ENCODE measurements at places on chromosomes 16 and 17. TPM values are rescaled to one million over a fixed set of nuclear protein-coding genes. Genes with fewer than 3 reads are reported as not detected.

- peak; percentile 93 for DNase-seq
- peaks cover 56% of the 10 kb centered on the region for H3K4me1 ChIP-seq
- H3K27ac ChIP-seq, result peak within 1 kb of the TSS; percentile 97
- peak within 1 kb of the TSS; percentile 93 for H3K4me3 ChIP-seq
Observed at GRCh38 chr17:63699638-63700527, at the start of gene LIMD2. TSS of gene LIMD2 (minus strand) at chr17:63700125. CDS start at chr17:63699298, 827 bp downstream.

DNA sequence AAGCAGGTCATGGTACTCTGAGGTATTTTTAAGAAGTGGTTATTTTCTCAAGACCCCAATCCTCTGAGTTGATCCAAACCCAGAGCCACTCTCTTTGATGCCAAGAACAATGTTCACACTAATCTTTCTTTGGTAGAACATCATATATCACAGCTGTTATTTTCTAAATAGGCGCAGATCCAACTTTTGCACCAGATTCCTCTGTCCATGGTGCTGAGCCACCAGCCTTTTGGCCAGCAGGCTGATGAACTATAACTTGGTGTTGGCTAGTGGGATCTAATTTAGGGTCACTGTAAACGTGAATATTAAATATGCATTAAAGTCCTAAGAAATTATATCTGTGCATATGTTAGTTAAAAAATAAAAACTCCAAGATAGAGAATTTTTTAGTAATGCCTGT lies 7.0 kb upstream of the ZKSCAN2 start:
- H3K27me3 ChIP-seq, result no peaks in the 10 kb centered on the region
- H3K4me3 ChIP-seq, result no peak overlapping the region
- peaks cover 50% of the 10 kb centered on the region for H3K36me3 ChIP-seq
- peaks cover 23% of the 10 kb centered on the region for H3K4me1 ChIP-seq

DNA sequence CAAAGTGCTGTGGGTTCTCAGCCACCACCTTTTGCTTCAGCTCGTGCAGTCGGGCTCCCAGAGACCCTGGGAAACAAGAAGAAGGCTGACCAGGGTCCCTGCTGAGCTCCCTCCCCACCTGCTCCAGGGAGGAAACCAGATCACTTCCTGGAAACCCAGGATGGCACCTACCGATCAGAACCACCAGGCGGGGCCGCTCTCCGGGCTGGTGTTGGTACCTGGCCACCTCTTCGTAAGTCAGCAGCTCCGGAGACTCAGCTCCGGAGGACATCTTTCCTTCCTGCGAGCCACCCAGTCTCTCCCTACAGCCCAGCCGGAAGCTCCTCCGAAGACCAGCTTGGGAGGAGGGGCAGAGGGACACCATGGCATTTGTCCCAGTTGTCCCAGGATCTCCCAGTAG lies 18.9 kb downstream of the MPP3 start:
- no peaks in the 10 kb centered on the region for H3K36me3 ChIP-seq
- H3K27me3 ChIP-seq, result peaks cover 5% of the 10 kb centered on the region
- H3K4me3 ChIP-seq, result no peak overlapping the region
- H3K4me1 ChIP-seq, result no peaks in the 10 kb centered on the region

- H3K4me3 ChIP-seq, result no peak overlapping the region
- H3K36me3 ChIP-seq, result peaks cover 2% of the 10 kb centered on the region
- DNase-seq, result no peak
- H3K4me1 ChIP-seq, result peaks cover 25% of the 10 kb centered on the region
- no peak overlapping the region for H3K27ac ChIP-seq
Observed at GRCh38 chr17:82331345-82331939, 2.1 kb downstream of the SECTM1 start.

DNA sequence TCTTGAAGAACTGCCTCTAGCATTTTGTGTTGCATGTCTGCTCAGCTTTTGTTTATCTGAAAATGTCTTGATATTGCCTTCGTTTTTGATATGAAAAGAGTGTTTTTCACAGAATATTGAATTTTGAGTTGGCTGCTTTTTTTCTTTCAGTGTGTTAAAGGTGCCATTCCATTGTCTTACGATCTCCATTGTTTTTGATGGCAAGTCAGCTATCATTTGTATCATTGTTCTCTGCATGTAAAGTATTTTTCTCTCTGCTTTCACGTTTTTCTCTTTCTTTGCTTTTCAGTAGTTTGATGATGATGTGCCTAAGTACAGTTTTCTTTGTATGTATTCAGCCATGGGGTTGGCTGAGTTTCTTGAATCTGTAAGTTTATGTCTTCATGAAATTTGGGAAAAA lies 57.0 kb downstream of the AIPL1 start:
- no peak for DNase-seq
- H3K4me3 ChIP-seq, result no peak overlapping the region
- H3K4me1 ChIP-seq, result peaks cover 16% of the 10 kb centered on the region
- H3K27ac ChIP-seq, result no peak overlapping the region

DNA sequence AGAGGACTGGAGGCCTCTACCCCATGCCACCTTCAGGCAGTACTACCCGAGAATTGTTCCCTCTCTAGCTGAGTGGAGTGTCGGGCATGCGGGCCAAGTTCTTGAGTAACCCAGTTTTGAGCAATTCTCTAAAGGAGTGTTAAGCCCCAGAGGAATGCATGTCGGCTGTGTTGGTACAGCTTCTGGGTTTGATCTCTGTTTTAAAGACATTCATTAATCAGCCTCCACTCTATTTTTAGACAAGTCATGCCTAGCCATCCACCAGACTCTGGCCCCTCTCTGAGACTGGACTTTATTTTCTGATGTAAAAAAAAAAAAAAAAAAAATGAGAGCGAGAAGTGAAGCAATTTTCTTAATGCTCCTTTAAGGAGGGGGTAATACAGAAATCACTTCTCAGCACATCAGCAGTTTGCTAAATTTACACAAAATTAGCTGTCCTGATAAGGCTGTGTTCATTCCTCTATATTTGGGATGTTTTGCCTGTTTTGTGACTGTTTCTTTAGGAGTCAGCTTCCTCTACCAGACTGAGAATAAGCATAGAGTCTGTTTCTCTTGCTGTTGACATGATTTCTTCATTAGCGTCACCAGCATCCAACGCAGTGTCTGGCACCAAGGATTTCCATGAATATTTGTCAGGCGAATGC lies 88.7 kb downstream of the AXIN2 start:
- peaks cover 20% of the 10 kb centered on the region for H3K27me3 ChIP-seq
- no peaks in the 10 kb centered on the region for H3K36me3 ChIP-seq
- H3K4me1 ChIP-seq, result no peaks in the 10 kb centered on the region

DNA sequence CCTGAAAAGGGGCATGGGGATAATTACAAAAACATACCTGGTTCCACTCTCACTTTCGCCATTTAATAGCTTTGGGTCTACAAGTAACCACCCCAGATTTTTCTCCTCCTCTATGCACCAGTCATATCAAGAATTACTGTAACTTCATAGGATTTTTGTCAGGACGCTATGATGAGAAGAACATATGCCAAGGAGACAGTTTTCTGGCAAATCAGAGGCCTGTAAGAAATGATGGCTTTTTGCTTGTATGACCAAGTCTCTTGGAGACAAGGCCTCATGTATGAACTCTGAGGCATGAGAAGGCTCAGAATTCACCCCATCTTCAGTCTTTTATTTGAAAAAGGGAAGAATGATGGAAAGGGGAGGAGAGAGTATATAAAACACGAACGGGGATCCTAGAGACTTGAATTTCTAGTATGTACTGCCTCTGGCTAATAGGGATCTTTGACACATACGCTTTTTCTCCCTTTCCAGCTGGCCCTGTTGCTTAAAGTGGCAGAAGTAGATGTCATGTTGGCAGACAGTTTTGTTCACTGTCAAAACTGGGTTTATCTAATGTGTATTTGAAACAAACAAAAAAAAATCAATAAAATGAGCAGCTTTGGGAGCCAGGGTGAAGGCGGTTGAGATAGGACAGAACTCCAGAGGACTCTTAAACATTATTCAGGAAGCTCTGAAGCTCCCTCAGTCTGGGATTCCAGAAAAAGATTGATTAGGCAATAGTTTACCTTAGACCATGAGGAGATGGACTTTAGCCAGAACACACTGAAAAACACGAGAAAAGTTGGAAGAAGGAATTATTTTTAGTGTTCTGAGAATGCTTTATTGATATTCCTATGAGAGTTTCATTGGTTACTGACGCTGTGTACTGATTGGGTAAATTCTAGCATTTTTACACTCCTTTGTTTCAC lies 656.6 kb downstream of the WWOX start:
- no peak overlapping the region for H3K4me3 ChIP-seq
- DNase-seq, result no peak
- H3K4me1 ChIP-seq, result no peaks in the 10 kb centered on the region
- H3K27me3 ChIP-seq, result peaks cover 2% of the 10 kb centered on the region

GRCh38 chr16:1097800-1098199 lies 1.8 kb upstream of the C1QTNF8 start:
- H3K4me3 ChIP-seq, result no peak overlapping the region
- no peaks in the 10 kb centered on the region for H3K36me3 ChIP-seq

GRCh38 chr16:73091174-73091573 lies 43.2 kb upstream of the ZFHX3 start:
- peaks cover 3% of the 10 kb centered on the region for H3K4me1 ChIP-seq
- H3K36me3 ChIP-seq, result no peaks in the 10 kb centered on the region
- peaks cover 1% of the 10 kb centered on the region for H3K27me3 ChIP-seq

- peaks cover 4% of the 10 kb centered on the region for H3K27me3 ChIP-seq
- no peak overlapping the region for H3K4me3 ChIP-seq
- H3K4me1 ChIP-seq, result peaks cover 15% of the 10 kb centered on the region
- no peak for DNase-seq
- no peak overlapping the region for H3K27ac ChIP-seq
Observed at GRCh38 chr17:63941162-63941561, 9.0 kb upstream of the CD79B start.

DNA sequence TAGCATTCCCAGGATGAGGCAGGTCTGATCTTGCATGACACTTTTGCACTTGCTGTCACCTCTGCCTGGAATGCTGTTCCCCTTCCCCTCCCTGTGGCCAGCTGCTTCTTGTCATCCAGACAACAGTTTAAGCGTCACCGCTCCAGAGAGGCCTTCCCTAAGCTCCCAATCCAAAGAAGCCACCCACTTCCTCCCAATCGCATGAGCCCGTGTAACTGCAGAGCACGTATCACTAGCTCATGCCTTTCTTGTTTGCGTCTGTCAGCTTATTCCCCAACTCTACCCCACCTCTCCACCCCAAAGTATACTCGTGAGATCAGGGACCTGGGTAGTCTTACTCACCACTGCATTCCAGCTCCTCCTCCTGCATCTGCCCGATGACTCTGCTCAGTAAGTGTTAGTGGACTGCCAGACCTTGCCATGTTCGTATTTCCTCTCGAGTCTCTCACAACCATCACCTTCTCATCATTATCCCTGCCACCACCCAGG lies 92.8 kb downstream of the GAS7 start:
- no peak overlapping the region for H3K4me3 ChIP-seq
- H3K36me3 ChIP-seq, result no peaks in the 10 kb centered on the region
- DNase-seq, result no peak

GRCh38 chr16:47687694-47688093 lies 226.6 kb downstream of the PHKB start:
- H3K36me3 ChIP-seq, result peaks cover 19% of the 10 kb centered on the region
- H3K27ac ChIP-seq, result no peak overlapping the region
- H3K4me1 ChIP-seq, result peaks cover 3% of the 10 kb centered on the region
- no peak for DNase-seq

DNA sequence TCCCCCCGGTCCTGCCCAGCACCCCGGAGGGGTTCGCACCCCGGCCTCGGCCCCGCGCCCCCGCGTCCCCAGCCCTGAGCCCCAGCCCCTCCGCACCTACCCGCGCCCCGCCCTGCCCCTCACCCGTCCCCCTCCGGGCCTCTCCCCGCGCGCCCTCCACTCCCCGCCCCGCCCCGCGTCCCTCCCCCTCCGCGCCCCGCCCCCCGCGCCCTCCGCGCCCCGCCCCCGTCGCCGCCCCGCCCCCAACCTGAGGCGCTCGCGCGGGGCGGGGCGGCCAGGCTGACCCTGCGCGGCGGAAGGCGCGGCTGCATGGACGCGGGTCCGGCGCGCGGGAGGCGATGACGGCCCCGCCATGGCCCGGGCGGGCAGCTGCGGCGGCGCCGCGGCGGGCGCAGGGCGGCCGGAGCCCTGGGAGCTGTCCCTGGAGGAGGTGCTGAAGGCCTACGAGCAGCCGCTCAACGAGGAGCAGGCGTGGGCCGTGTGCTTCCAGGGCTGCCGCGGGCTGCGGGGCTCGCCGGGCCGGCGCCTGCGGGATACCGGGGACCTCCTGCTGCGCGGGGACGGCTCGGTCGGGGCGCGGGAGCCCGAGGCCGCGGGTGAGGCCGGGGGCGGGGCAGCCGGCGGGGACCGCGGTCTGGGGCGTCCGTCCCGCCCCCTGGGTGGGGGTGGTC lies at the start of gene SPIRE2:
SPIRE2 (plus strand) TSS at position 277 of the 671 bp plus-strand sequence; CDS start at position 353, 76 bp downstream.
- DNase-seq, result peak; percentile 95
- peaks cover 19% of the 10 kb centered on the region for H3K27me3 ChIP-seq
- no peaks in the 10 kb centered on the region for H3K36me3 ChIP-seq
- H3K4me3 ChIP-seq, result peak within 1 kb of the TSS; percentile 72
- no peak within 1 kb of the TSS for H3K27ac ChIP-seq
- H3K4me1 ChIP-seq, result peaks cover 5% of the 10 kb centered on the region

- peaks cover 29% of the 10 kb centered on the region for H3K36me3 ChIP-seq
- H3K4me3 ChIP-seq, result peak overlapping the region; percentile 42
- peak overlapping the region; percentile 80 for H3K27ac ChIP-seq
- H3K27me3 ChIP-seq, result peaks cover 4% of the 10 kb centered on the region
- DNase-seq, result no peak
Observed at GRCh38 chr16:29737713-29738112, 8.1 kb downstream of the C16orf54 start.

DNA sequence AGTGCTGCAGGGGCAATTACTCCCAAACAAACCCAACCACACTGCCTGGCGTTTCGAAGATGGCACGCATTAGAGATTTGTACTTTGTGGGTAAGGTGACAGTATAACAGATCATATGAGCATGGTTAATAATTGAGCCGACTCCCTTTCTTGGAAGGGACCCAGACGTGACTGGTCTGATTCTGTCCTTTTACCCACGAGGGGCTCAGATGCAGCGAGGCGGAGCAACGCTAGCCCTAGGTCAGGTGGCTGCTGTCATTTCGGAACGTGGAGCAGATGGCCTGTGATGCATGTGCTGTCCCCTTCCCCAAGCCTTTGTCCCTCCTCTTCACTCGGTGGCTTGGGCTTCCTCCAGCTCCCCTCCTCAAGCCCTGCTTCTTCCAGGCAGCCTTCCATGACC lies 84.2 kb downstream of the SNX29 start:
- no peak for DNase-seq
- H3K4me3 ChIP-seq, result no peak overlapping the region
- no peaks in the 10 kb centered on the region for H3K36me3 ChIP-seq
- peaks cover 4% of the 10 kb centered on the region for H3K4me1 ChIP-seq
- H3K27me3 ChIP-seq, result no peaks in the 10 kb centered on the region

- no peaks in the 10 kb centered on the region for H3K4me1 ChIP-seq
- H3K27me3 ChIP-seq, result no peaks in the 10 kb centered on the region
- DNase-seq, result no peak
- no peak overlapping the region for H3K4me3 ChIP-seq
- no peak overlapping the region for H3K27ac ChIP-seq
Observed at GRCh38 chr17:65885541-65886312, 306.2 kb downstream of the CEP112 start.

GRCh38 chr16:84373907-84374489 lies 5.7 kb downstream of the ATP2C2 start:
- H3K4me1 ChIP-seq, result peaks cover 8% of the 10 kb centered on the region
- H3K4me3 ChIP-seq, result no peak overlapping the region
- H3K36me3 ChIP-seq, result no peaks in the 10 kb centered on the region
- H3K27me3 ChIP-seq, result peaks cover 25% of the 10 kb centered on the region
- no peak overlapping the region for H3K27ac ChIP-seq

Gene TOX3
- not detected for total RNA-seq

Gene KRT37
- total RNA-seq, result not detected

Gene METTL2A
- 36.8 TPM for total RNA-seq

Gene DPEP3
- total RNA-seq, result not detected

Gene CMIP
- total RNA-seq, result 42.9 TPM

Gene DNAI2
- 0.09 TPM for total RNA-seq

Gene STH
- total RNA-seq, result not detected

Gene HS3ST3B1
- 20.8 TPM for total RNA-seq

Gene ULK2
- 16.0 TPM for total RNA-seq

Gene CBLN1
- not detected for total RNA-seq

Gene CA4
- not detected for total RNA-seq

Gene ASPHD1
- 4.4 TPM for total RNA-seq

Gene SLC12A3
- total RNA-seq, result not detected

All from activated CD4-positive, alpha-beta T cell treated with anti-CD3 and anti-CD28 coated beads, Interleukin-2, amount 10 ng/mL, durations not matched to agents 24 days and 14 days (primary cell).